ENCODE measurements at places on chromosomes 5 and 9. TPM values are rescaled to one million over a fixed set of nuclear protein-coding genes. Genes with fewer than 3 reads are reported as not detected.

PCSK1 gene
- total RNA-seq: not detected

AGXT2 gene
- total RNA-seq: not detected

TMEM245 gene
- 29.4 TPM for total RNA-seq

WWC1 gene
- 0.70 TPM for total RNA-seq

RMRP gene
- 5,787 TPM for total RNA-seq

DNA sequence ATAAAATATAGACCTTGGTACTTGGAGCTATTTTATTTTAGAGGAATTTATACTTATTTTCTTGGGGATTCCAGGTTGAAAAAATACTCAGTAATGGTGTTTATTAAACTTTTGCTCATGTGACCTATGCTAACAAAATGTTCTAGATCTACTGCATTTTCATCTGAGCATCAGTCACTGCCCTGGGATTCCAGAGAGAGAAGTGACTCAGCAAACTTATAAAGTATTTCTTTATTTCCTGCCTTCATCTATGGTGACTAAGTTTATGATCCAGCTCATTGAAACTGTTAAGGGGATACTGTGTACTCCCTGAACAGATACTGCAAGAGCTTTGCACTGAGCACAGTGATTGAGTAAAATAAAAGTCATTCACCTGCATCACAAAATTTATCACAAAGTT is 298.5 kb upstream of the CDH18 start:
- no peaks in the 10 kb centered on the region for H3K27me3 ChIP-seq
- H3K27ac ChIP-seq: no peak overlapping the region
- no peak for DNase-seq
- no peaks in the 10 kb centered on the region for H3K4me1 ChIP-seq
- H3K36me3 ChIP-seq: no peaks in the 10 kb centered on the region

GRCh38 chr5:142834504-142834903 is 64.3 kb downstream of the ARHGAP26 start:
- no peak for DNase-seq
- H3K27ac ChIP-seq: no peak overlapping the region
- H3K4me1 ChIP-seq: peaks cover 22% of the 10 kb centered on the region
- no peak overlapping the region for H3K4me3 ChIP-seq
- H3K27me3 ChIP-seq: peaks cover 4% of the 10 kb centered on the region

DNA sequence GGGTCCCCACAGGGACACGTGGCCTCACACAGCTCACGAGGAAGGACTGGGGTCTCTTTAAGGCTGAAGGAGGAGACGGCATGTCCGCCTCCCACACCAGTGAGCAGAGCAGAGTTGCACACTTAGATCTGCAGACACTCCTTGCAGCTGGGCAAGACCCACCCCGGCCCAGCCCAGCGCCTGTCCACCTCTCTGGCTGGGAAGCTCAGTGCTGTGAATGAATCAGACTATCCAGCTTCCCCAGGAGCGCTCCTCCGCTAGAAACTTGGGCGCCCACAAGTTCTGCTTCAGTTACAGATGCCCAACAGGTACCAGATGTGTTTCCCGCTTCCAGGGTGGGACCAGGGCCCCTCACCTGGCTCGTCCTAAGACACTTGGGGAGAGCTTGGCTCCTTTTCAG is 78.9 kb downstream of the NSUN2 start:
- H3K4me3 ChIP-seq: no peak overlapping the region
- no peaks in the 10 kb centered on the region for H3K4me1 ChIP-seq
- DNase-seq: no peak
- H3K36me3 ChIP-seq: no peaks in the 10 kb centered on the region
- no peaks in the 10 kb centered on the region for H3K27me3 ChIP-seq

GRCh38 chr5:55636177-55636576 is 75.9 kb downstream of the SLC38A9 start:
- H3K4me1 ChIP-seq: peaks cover 16% of the 10 kb centered on the region
- H3K27ac ChIP-seq: no peak overlapping the region
- DNase-seq: no peak
- no peaks in the 10 kb centered on the region for H3K27me3 ChIP-seq

DNA sequence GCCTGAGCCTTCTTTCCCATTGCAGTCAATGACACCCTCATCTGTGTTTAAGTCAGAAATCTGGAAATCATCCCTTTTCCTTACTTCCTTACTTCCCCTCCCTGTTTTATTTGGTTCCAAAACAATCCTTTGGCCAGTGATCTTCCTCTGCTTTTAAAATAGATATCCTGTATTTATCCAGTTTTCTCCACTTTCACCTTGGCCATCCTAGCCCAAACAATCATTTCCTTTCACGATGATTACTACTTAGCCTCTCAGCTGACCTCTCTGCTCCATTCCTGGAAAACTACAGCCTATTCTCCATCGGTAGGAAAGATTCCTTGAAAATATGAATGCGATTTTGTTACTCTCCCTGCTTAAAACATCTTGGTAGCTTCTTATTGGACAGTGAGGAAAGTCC is 565.4 kb downstream of the TLR4 start:
- H3K27me3 ChIP-seq: no peaks in the 10 kb centered on the region
- H3K36me3 ChIP-seq: no peaks in the 10 kb centered on the region
- no peaks in the 10 kb centered on the region for H3K4me1 ChIP-seq

GRCh38 chr9:114476891-114477469 is 28.3 kb downstream of the WHRN start:
- no peak overlapping the region for H3K4me3 ChIP-seq
- no peak for DNase-seq
- H3K27me3 ChIP-seq: peaks cover under 1% of the 10 kb centered on the region
- H3K4me1 ChIP-seq: peaks cover 14% of the 10 kb centered on the region

- no peak for DNase-seq
- H3K27ac ChIP-seq: no peak overlapping the region
Measured at GRCh38 chr9:69191231-69191630, 17.2 kb downstream of the TJP2 start.

GRCh38 chr9:34387239-34387638 is 10.5 kb upstream of the MYORG start:
- H3K36me3 ChIP-seq: no peaks in the 10 kb centered on the region
- no peak for DNase-seq
- peaks cover 16% of the 10 kb centered on the region for H3K27me3 ChIP-seq

Measured in activated T-helper 1 cell treated with anti-CD3 and anti-CD28 coated beads, Interleukin-12 subunit alpha, Interleukin-12 subunit beta, Interleukin-2, Interleukin-4 antibody, amounts not matched to agents 30 ng/mL and 10 ng/mL and 1 ng/mL, durations not matched to agents 14 hours and 24 hours and 36 hours (primary cell).